ENCODE measurements at places on chromosomes 16 and 17.

GRCh38 chr16:88498576-88499208, 45.6 kb downstream of the ZFPM1 start:
- no peak for DNase-seq

DNA sequence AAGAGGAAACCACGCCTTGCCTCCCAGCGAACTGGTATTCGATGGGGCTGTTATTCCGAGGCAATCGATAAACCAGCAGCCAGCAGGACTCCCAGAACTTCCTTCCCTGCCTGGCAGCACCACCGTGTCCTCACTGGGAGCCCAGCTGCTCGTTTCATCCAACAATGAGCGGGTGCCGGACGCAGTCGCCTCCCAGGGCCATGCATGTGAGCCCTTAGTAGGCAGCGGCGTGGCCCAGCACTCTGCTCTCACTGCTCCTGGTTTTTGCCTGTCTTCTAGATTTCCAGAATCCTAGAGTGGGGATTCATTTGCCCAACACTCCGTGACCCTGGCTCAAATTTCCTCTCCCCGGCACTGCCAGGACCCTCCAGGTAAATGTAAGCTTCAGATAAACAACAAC, 29.1 kb upstream of the RASD1 start:
- DNase-seq = no peak

DNA sequence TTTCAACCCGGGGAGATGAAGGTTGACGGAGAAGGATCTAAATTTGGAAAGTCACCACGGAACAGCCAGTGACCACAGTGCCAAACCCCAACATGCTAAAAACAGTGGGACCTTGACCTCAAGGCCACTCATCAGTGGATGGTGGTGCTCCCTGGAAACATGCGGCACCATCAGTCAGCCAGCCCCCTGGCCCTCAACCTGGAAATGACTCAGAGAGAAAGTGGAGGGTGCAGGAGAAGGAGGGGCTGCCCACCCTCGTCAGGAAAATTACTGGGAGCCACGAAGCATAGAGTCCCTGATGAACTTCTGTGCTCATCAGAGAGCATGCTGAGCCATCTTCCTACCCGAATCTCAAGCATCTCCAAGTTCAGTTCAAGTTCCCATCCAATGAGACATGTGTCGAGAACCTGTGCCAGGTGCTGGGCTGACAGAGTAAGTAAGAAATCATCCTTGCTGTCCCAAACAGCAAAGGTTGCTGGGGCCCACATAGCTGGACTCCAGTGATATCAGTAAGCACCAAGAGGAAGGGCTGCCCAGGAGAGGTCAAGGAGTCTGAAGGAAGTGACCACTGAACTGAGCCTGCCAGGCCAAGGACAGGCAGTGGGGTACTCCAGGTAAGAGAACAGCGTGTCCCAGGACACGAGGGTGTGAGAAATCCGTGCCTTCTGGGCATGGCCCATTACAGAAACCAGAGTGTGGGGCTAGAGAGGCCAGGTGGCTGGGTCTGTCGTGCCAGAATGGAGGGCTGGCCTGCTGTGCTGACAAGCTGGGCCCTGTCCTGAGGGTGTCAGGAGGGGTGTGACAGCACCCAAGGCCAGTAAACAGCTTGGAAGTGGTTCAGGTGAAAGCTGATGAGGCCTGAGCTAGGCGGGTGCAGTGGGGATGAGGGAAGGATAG, 5.2 kb downstream of the PECAM1 start:
- DNase-seq = peak; percentile 95

DNA sequence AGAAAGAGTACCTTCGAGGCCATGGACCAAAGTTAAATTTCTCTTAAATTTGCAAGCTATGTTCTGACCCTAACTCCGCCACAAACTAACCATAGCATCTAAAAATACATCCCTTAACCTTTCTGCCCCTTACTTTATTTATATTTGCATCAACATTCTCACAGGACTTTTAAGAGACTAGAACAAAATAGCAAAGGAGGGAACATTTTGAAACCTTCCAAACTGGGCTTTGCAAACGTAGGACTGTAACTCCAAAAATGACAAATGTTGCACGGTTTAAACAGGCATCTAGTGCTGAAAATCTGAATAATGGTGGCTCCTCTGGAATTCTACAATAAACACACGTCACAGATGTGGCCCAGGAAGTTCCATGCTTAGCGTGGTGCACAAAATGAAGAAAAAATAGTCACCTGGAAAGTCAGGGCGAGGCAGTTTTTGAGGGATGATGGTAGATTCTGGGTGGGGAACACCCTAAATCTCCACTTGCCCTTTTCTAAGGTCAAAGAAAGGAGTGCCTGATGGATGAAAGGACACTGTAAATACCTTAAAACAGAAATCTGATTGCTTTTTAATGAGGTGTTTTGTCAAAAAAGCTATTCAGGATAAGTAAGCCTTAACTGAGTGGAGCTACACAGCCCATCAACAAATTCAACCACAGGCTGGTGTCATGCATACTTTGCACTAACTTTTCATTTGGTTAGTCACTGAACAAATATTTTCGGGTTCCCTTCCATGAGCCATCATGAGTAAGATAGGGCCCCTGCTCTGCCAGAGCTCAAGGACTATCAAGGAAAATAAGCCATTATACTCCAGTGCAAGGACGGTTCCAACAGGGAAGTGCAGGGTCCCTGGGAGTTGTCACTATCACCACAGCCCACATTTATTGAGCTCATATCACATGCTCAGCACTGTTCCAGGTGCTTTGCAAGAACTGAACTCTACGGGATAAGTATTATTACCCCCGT, 21.2 kb downstream of the ARHGAP17 start:
- peak; percentile 83 for DNase-seq

DNA sequence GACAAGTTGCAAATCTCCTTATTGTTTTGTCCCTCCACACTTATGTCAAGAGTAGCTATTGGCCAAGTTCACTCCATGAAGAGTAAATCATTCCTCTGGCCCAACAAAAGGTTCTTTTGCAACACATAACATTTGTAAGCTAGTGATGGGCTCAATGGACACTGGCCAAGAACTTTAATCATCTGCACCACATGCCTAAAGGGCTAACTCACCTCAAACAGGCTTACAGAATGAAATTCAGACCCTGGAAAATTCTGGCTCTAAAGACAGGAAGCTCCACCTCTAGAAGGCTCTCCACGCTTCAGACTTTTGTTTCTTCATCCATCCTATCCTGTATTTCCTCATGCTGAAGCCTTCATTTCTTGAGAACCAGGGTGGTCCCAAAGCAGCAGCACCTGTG, 10.9 kb upstream of the ANKFN1 start:
- no peak for DNase-seq

DNA sequence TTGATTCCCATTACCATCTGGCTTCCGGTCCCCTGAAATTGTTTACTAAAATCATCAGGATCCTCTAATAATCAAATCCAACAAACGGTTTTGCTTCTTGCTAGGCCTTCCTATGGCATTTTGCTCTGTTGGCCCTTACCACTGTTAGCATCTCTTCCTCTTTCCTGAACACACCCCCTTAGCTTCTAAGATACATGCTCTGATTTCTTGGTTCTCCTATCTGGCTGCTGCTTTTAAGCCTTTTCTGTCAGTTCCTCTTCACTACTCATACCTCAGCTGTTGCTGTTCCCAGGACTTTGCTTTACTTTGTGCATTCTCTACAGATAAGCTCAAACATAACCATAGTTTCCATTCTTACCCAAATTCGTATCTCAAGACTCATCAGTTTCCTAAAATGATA, 11.4 kb downstream of the CAPNS2 start:
- no peak for DNase-seq
